ENCODE measurements at places on chromosomes 7 and 10. TPM values are rescaled to one million over a fixed set of nuclear protein-coding genes. Genes with fewer than 3 reads are reported as not detected.

DNA sequence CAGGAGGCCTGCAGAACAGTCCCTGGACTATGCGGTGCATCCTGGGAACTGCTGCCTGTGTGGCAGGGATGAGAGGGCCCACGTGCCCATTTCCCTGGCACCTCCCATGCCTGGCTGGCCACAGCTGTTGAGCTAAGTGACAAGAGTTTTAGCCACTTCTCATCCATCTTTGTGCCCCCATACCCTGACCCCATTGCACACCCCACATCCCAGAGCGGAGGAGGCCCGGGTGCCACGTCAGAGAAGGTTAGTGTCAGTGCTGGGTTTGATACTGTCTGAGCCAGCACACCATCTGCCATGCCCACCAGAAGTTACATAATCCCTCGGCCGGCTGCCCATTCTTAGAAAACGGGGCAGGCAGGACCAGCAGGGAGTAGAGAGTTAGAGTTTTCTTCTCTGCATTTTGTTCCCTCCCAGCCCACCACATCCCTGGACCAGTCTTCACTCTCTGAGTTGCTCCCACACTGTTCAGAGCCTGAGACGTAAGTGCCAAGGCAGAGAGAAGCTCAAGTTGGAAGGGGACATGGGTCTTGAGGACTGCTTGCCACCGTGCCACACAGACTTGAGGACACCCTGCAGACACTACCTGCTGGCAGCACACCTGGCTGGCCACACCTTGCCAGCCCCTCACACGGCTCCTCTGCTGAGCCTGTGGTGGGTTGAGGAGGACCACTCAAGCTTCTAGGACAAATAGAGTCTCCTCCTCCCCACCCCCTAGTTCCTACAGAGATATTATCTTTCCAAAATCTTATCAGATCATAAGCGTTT lies 13.1 kb downstream of the UNC5B start:
- no peaks in the 10 kb centered on the region for H3K27me3 ChIP-seq
- DNase-seq: peak; percentile 48
- H3K4me3 ChIP-seq: no peak overlapping the region
- no peaks in the 10 kb centered on the region for H3K4me1 ChIP-seq
- H3K27ac ChIP-seq: no peak overlapping the region

DNA sequence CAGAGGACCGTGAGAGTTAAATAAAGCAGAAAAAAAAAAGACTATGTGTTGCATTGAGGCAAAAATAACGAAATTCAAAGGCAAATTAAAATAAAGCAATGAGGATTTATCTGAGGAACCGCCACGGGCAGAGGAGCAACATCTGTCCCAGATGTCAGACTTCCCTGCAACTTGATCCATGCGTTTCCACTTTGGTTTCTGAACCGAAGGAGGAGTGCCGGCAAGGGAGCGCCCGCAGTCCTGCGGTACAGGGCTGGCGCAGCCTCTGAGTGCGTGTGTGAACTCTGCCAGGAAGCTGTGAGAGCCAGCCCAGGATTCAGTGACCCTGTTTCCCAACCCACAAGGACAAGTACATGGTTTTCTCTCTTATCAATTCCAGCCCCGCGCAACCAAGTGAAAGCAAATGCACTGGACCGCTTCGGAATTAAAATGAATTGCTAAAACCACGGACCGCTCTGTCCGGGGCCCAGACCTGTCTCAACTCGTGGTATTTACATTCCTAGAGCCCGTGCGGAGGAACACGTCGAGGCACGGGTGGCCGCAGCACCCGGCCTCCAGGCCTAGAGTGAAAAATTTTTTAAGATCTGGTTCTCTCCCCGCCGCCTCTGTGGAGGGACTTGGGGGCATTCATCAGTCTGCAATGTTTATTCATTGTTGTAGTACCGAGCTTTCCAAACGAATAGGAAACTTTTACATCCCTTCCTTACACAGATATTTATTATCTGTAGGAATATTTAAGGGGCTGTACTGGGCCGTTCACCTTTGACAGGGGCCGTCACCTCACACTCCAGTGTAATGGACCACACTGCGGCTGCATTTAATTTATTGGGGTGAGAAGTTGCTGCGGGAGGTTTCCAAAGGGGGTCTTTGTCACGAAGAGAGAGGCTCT lies 291.5 kb upstream of the NFE2L3 start:
- H3K27me3 ChIP-seq: peaks cover 84% of the 10 kb centered on the region
- H3K4me3 ChIP-seq: no peak overlapping the region
- no peak for DNase-seq
- no peaks in the 10 kb centered on the region for H3K4me1 ChIP-seq

Gene HOXA5
- total RNA-seq: 1.4 TPM

Gene HECW1
- total RNA-seq: 0.69 TPM

Gene MKI67
- total RNA-seq: 0.51 TPM

Gene ANXA8L1
- not detected for total RNA-seq

GRCh38 chr7:99408379-99409191 lies at the start of the genes BUD31 and PDAP1:
Gene BUD31 (plus strand): TSS chr7:99408969. CDS start chr7:99411093, 2,124 bp downstream.
Gene PDAP1 (minus strand): TSS chr7:99408597. CDS start chr7:99408548, 49 bp downstream.
- H3K4me1 ChIP-seq: peaks cover 24% of the 10 kb centered on the region
- H3K36me3 ChIP-seq: no peaks in the 10 kb centered on the region
- no peaks in the 10 kb centered on the region for H3K27me3 ChIP-seq
- peak within 1 kb of the TSS; percentile 98 for H3K4me3 ChIP-seq
- H3K27ac ChIP-seq: peak within 1 kb of the TSS; percentile 99
- peak; percentile 95 for DNase-seq

GRCh38 chr10:3875842-3876235 lies 90.8 kb upstream of the KLF6 start:
- H3K27ac ChIP-seq: no peak overlapping the region
- peaks cover 6% of the 10 kb centered on the region for H3K4me1 ChIP-seq
- DNase-seq: no peak
- no peak overlapping the region for H3K4me3 ChIP-seq
- H3K27me3 ChIP-seq: no peaks in the 10 kb centered on the region
- H3K36me3 ChIP-seq: no peaks in the 10 kb centered on the region

- no peak overlapping the region for H3K27ac ChIP-seq
- H3K27me3 ChIP-seq: no peaks in the 10 kb centered on the region
- no peaks in the 10 kb centered on the region for H3K36me3 ChIP-seq
Observed at GRCh38 chr7:129772646-129773280, 161.2 kb downstream of the NRF1 start.

- H3K27me3 ChIP-seq: no peaks in the 10 kb centered on the region
- H3K4me3 ChIP-seq: no peak overlapping the region
- DNase-seq: no peak
- H3K27ac ChIP-seq: no peak overlapping the region
- H3K4me1 ChIP-seq: no peaks in the 10 kb centered on the region
Observed at GRCh38 chr7:40327873-40328272, 193.1 kb downstream of the SUGCT start.

GRCh38 chr7:26151096-26151495 lies 902 bp upstream of the NFE2L3 start:
- H3K27me3 ChIP-seq: no peaks in the 10 kb centered on the region
- H3K36me3 ChIP-seq: no peaks in the 10 kb centered on the region
- no peak overlapping the region for H3K27ac ChIP-seq
- H3K4me3 ChIP-seq: no peak overlapping the region

GRCh38 chr7:158351481-158351880 lies 236.1 kb downstream of the PTPRN2 start:
- no peak overlapping the region for H3K27ac ChIP-seq
- no peak for DNase-seq
- no peak overlapping the region for H3K4me3 ChIP-seq
- no peaks in the 10 kb centered on the region for H3K27me3 ChIP-seq

DNA sequence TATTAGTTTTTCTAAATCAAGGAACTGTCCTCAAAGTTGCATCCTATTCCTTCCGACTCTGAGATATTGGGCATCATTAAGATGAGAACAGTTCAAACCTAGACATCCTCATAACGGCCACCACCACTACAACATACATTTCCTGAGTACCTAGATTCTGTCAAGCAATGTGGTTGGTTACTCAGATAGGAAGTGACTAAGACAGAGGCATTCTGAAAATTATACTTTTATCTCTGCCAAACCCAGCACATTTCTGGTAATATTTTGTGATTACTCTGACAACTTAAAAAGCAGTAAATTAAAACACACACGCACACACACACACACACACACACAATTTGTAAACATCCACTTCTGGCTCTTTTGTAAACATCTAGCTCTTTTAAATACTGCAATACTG lies 291.2 kb upstream of the MEOX2 start:
- no peak overlapping the region for H3K27ac ChIP-seq
- H3K4me1 ChIP-seq: no peaks in the 10 kb centered on the region
- no peaks in the 10 kb centered on the region for H3K27me3 ChIP-seq
- DNase-seq: no peak
- H3K36me3 ChIP-seq: no peaks in the 10 kb centered on the region
- H3K4me3 ChIP-seq: no peak overlapping the region

Gene SPDYE2
- total RNA-seq: not detected

DNA sequence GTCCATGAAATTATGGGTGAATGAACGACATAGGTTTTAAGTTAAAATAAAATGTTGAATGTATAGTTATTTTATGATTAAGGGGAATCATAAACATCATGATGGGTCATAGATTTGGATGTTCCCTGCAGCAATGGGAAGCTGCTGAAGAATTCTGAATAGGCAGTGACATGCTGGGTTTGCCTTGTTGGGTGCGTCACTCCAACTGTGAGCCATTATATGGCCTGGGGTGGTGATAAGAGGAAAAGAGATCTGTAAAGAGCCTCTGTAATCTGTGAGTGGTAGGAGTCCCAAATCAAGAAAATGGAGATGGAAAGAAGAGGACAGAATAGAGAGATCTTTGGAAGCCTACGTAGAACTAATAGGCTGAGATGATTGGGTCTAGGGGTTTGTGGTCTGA lies 58.1 kb upstream of the GPR26 start:
- H3K4me3 ChIP-seq: no peak overlapping the region
- H3K36me3 ChIP-seq: no peaks in the 10 kb centered on the region
- no peak overlapping the region for H3K27ac ChIP-seq

Gene NYAP1
- total RNA-seq: 0.69 TPM

DNA sequence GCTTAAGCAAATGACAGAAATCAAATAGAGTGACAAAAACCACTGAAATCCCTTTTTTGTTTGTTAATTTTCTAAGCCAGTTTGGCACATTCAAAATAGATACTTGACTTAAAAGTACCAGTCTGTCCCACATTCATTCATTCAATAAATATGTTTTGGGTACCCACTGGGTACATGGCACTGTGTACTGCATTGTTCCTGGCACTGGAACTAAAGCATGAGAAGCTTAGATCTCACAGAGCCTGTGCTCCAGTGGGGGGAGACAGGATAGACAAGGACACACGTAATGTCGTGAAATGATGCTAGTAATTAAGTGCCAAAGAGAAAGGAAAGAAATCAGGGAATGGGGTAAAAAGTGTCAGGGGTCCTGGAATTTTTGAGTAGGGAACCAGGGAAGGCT lies 13.0 kb downstream of the MTURN start:
- no peak overlapping the region for H3K4me3 ChIP-seq
- H3K27ac ChIP-seq: no peak overlapping the region
- no peak for DNase-seq
- peaks cover 6% of the 10 kb centered on the region for H3K4me1 ChIP-seq

DNA sequence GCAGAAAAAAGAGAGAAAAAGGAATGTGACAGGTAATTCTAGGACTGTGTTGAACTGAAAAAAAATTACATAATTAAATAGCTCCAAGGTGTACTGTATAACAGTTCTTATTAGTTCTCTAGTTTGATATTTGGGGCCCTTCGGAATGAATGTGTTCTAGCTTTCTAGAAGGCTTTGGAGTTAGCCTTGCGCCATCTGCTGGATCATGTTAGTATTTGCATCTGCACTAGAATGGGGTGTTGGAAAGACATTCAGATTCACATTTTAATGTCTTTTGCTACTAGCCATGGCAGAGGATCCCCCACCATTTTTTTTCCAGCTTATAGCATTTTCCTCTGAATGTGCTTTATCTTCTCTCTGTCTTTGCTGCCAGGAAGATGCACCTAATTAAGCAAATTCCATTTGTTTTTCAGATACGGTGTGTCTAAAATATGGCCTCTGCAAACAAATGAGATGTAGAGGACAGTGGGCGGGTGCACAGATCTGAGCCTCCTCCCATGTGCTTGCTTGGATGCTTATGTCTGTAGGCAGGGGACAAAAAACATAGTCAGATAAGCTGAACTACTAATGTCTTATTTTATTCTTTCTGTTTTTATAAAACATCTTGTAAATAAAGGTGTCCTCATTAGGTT lies 238.5 kb downstream of the PHF14 start:
- DNase-seq: no peak
- no peaks in the 10 kb centered on the region for H3K4me1 ChIP-seq
- no peak overlapping the region for H3K4me3 ChIP-seq
- H3K36me3 ChIP-seq: no peaks in the 10 kb centered on the region
- H3K27me3 ChIP-seq: no peaks in the 10 kb centered on the region

Gene NEURL1
- 14.8 TPM for total RNA-seq

DNA sequence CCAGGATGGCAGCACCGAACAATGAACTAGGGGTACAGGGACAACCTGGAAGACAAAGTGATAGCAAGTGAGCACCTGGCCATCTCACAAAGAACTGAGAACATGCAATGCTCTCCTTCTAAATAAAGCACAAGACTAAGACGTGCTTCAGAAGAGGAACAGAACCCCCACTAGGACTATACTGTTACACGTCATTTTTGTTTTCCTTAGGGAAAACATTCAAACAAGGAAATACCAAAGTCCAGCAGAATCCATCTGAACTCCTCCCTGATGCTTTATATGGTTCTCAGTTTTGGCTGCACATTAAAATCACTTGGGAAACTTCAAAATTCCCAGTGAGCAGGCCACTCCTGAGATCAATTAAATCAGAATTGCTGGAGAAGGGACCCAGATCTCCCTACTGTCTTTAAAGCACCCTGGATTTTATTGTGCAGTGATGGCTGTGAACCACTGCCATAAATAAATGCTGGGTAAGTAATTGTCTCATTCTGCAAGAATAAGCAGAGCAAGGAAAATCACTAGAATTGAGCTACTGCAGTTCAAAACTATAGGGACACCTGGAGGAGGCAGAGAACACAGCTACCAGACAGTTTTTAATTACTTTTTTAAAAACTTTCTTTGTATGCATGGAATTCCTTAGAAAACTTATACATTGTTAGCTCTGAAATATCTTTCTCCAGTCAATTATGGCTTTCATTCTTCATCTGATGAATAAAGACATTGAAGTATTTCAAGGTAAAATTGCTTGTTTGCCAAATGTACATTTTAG lies 866.5 kb upstream of the GHITM start:
- no peak for DNase-seq
- no peaks in the 10 kb centered on the region for H3K4me1 ChIP-seq
- H3K27ac ChIP-seq: no peak overlapping the region
- H3K36me3 ChIP-seq: no peaks in the 10 kb centered on the region

Gene LRRC61
- total RNA-seq: 9.4 TPM

- no peak overlapping the region for H3K27ac ChIP-seq
- no peak overlapping the region for H3K4me3 ChIP-seq
- no peak for DNase-seq
- H3K27me3 ChIP-seq: no peaks in the 10 kb centered on the region
Observed at GRCh38 chr10:89793649-89794254, 92.4 kb downstream of the KIF20B start.

Measured in pancreas (tissue), 10 donors.